AG08396 (cell line): ENCODE measurements at places on chromosomes 2 and 18.
A peak's percentile ranks its signal among the peaks of the same experiment; 100 is the strongest.

DNA sequence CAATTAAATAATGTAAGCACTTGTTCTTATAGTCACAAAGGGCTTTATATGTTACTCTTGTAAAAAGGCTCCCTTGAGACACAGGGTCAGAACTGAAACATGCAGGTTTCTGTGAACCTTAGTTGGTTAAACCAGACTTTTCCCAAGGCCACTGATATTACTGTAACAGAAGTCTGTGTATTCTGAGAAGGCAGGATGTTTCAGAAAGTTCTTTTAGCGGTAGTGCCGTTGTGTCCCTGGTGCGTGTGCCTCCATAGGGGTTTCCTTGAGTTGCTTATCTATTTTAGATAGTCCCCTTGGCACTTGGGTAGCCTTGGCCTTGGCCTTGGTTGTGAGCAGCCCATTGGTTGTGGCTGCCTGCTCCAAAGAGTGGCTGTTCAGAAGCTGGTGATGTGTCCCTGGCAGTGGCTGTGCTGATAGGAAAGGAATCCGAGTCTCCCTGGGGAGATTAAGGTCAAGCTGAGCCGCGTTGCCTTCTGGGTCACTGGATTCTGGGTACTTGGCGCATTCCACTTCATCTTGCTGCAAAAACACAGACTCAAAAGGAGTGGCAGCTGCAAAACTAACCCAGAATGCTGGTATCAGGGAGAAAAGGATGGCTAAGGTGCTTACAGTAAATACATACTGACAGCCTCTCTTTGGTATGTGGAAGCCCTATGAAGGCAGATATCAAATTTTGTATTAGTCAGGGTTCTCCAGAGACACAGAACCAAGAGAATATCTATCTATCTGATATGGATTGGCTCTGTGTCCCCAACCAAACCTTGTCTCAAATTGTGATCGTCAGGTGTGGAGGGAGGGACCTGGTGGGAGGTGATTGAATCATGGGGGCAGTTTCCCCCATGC lies 69.7 kb downstream of the FHOD3 start:
- no peak for DNase-seq

GRCh38 chr2:67476809-67477790 lies 80.0 kb downstream of the ETAA1 start:
- DNase-seq = peak; percentile 21

- DNase-seq = peak; percentile 69
Observed at GRCh38 chr2:181683518-181684453, 3.5 kb upstream of the NEUROD1 start.

DNA sequence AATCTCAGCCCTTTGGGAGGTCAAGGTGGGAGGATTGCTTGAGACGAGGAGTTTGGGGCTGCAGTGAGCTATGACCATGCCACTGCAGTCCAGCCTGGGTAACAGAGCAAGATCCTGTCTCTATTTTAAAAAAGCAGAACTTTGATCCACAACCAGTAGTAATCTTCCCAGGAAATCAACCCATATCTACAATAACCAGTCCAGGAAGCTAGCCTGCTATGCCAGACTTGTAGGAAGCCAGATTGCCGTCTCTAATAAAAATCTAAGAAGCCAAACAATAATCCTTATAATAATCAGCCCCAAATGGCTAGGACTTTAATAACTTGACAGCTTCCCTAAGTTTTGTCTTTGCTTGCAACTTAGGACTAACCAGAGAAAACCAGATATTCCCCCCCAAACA lies 9.0 kb upstream of the ALMS1 start:
- DNase-seq = no peak

GRCh38 chr2:172196768-172197431 lies 94.2 kb upstream of the DLX2 start:
- DNase-seq = peak; percentile 44
